Kidney epithelial cell (primary cell): ENCODE measurements at places on chromosomes 13 and 19. TPM values are rescaled to one million over a fixed set of nuclear protein-coding genes. Genes with fewer than 3 reads are reported as not detected.

- no peak for DNase-seq
These were observed 4.7 kb upstream of the UBE2M start for GRCh38 chr19:58563034-58563573.

- DNase-seq: no peak
These were observed 167.8 kb downstream of the DLEU7 start for GRCh38 chr13:50675651-50676050.

GRCh38 chr13:114310956-114311355 is 3.3 kb upstream of the CHAMP1 start:
- DNase-seq: no peak

- DNase-seq: no peak
These were observed 837.2 kb upstream of the MIR17HG start for GRCh38 chr13:90510319-90510718.

- DNase-seq: no peak
These were observed 1.8 kb upstream of the CEACAM16 start for GRCh38 chr19:44696939-44697669.

DNA sequence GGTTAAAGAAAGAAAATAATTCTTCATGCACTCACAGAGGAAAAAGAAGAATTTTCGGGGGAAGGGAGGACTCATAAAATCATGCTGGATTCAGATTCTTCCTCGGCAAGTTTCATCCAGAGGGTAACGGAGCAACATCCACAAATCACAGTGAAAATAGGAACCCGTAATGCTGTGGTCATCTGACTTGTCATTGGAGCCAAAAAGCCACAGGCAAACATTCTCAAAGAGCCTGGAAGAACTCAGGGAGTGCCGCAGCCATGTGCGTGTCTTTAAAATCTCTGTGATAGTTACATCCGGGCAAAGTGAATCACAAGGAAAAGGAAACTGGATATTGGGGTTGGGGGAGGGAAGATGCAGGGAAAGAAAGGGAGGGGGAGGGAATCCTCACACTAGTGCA is 33.0 kb upstream of the VSTM2B start:
- DNase-seq: no peak

DNA sequence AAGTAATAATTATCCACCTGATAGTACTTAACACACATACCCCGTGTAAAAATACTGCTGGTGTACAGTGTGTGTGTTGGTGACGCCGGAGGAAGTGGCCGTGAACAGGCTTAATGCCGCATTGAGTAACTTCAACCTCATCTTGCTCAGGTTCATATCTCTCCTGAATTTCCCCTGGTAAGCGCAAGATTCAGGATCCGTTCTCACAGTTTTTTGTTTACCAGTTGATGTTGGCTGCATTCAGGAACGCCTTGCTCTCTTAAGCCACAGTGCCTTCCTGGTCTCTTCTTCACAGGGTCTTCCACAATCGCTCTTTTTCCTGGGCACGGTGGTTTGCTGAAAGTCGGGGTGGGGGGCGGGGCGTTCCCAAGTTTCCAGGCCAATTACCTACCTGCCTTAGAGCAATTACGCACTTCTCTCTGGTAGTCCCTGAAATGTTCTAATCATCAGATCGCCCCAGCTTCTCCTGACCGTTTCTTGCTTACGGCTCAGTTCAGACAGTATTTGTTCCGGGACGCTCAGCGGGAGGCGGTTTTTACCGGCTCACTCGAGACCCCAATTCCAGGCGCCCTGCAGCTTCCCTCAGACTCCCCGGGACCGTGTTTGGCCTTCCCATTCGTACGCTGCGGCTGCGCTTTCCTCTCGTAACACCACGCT is 706 bp upstream of the DNAJC3 start:
- no peak for DNase-seq

The MAG gene
- total RNA-seq: 0.04 TPM in 1 of 2 replicates, not detected in the other

The CGB3 gene
- not detected in 2 replicates for total RNA-seq

The HIPK4 gene
- 0.55 TPM in 1 of 2 replicates, not detected in the other for total RNA-seq

The RNF6 gene
- 35.7 and 39.8 TPM in 2 replicates for total RNA-seq

The TMIGD2 gene
- not detected in 2 replicates for total RNA-seq

The UPK1A gene
- not detected in 2 replicates for total RNA-seq
